ENCODE measurements at places on chromosomes 2 and 18.

DNA sequence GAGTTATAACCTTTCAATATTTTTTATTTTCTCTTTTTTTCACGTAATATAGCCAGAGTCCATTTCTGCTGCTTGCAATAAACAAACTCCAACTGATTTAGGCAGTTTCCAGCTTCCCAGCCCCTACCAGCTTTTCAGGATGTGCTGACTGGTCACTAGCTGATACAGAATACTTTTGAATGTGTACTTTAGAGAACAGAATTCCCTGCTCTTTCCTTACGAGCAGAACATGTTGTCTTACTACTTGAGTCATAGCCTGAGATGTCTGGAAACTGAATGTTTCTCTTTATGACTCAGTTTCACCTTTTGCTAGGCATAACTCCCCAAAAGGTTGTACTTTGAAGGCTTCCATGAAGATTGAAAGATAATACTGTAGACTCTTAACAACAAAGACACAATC, 44.5 kb upstream of the KCNE4 start:
- no peak for DNase-seq

DNA sequence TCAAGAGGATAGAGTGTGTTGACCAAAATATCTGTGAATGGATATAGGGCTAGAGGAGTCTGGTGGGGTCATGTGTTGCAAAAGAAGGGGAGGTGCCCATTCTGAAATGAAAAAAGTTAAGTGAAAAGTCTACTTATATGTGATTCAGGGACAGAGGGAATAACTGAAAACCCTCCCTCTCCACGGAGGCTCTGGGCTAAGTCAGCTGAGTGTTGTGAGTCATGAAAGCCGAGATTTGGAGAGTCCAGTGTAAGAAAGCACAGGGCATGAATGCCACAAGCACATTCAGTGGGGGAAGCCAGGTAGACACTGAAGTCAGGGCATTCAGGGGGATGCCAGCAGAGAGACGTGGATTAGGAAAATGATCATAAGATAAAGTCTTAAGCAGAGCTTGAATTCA, 871.9 kb downstream of the TSN start:
- DNase-seq: no peak

DNA sequence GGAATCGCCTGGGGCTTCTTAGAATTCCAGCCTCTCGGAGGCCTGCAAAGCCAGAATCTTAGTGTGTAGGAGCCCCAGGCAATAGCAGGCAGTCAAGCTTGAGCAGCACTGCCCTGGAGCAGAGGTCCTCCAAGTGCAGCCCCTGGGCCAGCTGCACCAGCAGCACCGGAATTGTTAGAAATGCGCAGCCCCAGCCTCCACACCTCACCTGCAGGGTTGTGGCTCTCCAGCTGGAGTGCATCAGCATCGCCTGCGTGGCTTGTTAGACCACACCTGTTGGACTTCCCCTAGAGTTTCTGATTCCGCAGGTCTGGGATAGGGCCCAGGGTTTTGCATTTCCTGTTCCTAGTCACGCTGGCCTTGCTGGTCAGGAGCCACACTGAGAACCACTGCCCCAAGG, 100.3 kb downstream of the ASAP2 start:
- no peak for DNase-seq

GRCh38 chr2:174503161-174503809, 16.5 kb upstream of the GPR155 start:
- no peak for DNase-seq

DNA sequence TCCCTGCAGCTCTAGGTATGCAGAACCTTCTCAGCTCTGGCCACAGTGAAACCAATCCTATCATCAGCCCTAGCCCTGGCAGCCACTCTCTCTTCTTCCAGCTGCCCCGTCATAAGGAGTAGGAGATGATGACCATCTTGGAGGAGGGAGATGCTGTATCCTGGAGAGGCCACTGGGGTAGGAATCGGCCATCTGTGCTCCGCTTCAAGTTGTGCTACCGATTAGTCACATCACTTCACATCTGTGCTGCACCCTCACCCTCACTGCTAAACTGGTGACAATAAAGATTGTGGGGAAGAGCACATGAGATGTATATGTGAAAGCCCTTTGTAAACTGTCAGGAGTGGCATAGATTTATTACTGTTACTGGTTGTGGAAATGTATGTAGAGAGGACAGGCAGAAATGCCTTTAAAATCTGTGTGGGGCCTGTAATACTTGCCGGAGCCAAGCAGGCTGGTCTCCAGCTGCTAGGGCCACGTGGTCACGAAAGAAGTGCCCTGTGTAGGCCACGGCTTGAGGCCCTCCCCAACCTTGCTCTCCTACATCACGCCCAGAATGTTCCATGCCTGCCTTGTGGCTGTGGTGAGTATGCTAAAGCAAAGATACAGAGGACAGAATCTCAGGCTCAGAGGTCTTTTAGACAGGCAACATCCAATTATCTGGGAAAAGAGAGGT, 236.8 kb downstream of the CLIP4 start:
- DNase-seq: no peak

GRCh38 chr18:44883671-44884070, 203.0 kb downstream of the SETBP1 start:
- DNase-seq: no peak

DNA sequence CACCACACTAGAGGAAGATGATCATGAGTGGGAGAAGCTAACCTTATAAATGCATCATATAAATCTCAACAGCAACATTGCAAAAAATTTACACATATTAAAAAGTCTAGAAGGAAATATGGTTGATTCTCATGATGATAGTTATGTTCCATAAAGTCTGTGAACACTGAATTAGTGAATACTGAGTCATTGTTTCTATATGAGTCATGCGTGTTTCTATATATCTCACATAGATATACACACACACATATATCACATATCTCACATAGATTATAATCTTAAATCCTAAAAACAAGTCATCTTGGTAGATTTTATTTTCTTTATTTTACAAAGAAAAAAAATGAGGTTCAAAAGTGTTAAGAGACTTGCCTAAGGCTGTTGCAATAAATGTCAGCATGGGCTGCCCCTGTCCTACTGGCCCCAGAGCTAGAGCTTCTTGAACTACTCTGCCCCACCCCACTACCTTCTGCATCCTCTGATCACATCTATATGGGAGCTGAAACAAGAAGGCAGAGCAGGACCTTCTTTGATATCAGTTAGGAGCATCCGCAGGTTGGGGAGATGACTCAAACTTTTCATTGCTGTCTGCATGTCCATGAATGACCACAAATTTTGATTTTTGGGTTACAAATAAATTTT, 81.8 kb upstream of the ADAM23 start:
- no peak for DNase-seq

DNA sequence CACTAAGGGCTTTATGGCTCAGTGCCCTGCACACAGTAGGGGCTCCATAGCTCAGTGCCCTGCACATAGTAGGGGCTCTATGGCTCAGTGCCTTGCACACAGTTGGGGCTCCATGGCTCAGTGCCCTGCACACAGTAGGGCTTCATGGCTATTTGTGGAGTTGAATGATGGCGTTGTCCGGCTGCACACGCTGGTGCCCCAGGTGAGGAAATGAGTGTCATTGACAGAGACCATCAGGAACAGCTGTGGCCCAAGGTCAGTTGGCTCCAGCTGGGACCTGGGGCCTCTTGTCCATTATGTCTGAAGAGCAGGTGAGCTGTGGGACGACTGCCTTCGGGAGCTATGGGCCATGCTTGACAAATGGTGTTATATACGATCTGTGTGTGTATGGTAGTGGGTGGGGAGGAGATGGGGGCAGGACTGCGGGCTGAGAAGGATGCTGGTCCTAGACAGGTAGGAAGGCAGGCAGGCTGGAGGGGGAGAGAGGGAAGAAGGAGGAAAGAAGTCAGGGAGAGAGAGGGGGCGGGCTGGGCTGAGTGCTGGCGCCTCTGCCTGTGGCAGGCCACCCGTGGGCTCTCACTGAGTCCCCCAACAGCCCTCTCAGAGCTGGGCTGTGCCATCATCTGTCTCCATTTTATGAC, 130.6 kb downstream of the CLIP4 start:
- no peak for DNase-seq

All from NCI-H460 (cell line).